ENCODE measurements at places on chromosomes 12 and 14.

GRCh38 chr12:88552610-88553079, 27.6 kb downstream of the KITLG start:
- DNase-seq, result no peak

DNA sequence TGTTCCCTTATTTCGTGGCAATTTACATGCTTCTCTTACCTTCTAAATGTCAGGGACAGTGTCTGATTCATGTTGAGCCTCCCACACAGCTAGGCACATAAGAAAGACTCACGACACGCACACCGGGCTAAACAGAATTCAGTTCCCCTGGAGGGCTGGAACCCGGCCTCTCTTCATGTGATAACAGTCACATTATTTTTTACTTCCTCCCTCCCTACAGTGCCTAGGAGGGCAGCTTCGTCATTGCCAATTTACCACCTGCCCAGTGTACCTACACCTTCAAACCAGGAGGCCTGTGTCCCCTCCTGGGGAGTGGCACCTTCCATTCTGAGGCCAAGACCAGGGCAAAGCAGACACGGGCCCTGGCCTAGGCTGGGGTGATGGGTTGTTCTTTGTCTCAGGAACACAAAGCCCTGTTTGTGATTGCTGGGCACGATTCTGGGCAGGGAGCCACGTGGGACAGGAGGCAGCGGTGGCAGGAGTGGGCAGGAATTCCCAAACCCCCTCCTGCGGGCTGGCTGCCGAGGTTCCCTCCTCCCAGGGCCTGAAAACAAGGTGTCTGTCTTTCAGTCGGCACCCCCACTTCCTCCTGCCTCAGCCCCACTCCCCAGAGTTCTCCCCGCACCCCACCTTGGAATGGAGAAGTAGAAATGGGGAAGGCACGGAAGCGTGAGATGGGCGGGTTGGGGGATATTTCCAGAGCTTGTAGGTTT, 6.8 kb upstream of the RASAL1 start:
- DNase-seq, result peak; percentile 52

GRCh38 chr14:51548187-51548586, 103.5 kb upstream of the FRMD6 start:
- DNase-seq, result no peak

DNA sequence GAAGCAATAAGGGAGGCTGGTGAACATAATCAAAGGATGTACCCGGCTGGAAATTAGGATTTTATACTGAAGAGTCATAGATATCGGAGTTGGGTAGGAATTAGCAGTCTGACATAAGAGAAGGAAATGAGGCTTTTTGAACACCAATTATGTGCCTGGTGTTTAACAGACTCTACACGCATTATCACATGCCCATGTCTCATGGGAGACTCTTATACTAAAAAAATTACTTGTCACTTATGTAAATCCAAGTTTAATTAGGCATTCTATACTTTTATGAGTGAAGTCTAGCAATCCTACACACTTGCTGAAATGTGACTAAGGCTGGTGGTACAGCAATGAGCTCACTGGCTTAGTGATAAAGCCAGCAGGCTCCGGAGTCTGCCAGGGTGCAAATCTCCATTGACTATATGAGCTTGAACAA, 93.5 kb downstream of the NUAK1 start:
- DNase-seq, result no peak

GRCh38 chr12:67698672-67699581, 50.4 kb downstream of the DYRK2 start:
- no peak for DNase-seq

- DNase-seq, result no peak
These were observed 958.7 kb downstream of the FSCB start for GRCh38 chr14:43548368-43548767.

DNA sequence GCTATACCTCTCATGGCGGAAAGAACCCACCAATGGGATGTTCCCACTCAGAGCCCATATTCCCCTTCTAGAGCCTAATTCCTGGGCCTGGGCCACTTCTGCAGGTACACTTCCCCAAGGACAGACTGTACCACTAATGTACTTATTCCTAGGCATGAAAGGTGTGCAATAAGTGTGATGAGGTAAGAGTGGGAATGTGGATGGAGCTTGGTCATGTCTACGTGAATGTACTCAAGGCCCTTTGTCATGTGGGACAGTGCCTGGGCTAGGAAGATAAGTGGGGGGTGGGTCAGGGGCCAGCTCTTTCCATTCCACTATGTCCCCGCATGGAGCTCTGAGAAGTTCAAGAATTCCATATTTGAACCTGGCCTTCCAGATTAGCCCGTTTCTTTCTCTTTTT, 63.4 kb upstream of the FUT8 start:
- no peak for DNase-seq

GRCh38 chr12:110647631-110648040, 33.7 kb downstream of the TCTN1 start:
- no peak for DNase-seq

DNA sequence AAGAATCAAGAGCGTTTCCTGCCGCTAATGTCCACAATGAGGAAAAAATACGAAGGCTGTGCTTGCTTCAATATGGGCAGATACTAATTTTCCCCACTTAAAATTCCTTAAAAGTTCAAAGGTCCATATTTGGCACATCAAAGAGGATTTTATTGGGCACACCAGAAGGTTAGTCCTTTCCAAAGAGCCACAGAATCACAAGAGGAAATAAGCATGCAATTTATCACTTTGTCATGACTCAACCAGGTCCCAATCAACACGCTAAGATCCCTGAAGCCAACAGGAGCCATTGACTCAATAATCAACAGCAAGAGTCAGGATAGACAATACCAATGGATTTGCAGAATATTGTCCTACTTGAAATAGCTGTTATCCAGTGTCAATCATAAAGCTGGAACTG, 80.6 kb downstream of the MAP1LC3B2 start:
- no peak for DNase-seq

DNA sequence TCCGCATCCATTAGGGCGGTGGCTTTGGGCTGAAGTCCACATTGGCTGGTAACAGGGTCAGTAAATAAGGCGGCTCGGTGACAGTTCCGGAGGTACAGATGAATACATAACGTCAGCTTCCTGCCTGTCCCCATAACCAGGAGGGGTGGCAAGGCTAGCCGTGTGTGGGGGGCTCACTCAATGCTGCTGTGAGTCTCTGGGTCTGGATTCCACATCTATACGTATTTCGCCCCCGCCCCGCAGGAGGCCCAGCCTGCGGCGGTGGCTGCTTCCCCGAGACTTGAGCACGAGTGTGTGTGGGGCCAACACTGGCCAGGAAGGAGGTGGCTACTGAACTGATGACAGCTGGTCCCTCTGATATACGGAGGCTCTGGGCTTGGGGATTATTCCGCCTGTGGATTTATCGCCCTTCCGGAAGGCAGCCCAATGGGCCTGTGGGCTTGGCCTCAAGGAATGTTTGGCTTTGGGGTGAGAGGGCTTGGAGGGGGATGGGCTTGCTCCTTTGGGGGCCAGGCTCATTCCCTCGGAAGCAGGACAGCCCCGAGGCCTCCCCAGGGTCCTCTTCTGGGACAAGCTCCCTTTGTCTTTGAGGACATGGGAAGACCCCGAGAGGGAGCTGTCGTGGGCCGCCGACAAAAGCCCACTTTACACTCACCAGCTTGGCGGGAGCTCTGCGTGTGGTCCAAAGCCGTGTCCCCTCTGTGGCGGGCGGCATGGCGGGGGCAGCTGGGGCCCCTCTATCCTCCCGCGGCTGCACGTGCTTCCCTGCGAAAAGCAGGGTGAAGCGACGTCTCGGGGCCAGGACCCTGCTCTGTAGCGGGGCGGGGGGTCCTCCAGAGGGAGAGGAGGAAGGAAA, 82.1 kb downstream of the KIF26A start:
- DNase-seq, result no peak

DNA sequence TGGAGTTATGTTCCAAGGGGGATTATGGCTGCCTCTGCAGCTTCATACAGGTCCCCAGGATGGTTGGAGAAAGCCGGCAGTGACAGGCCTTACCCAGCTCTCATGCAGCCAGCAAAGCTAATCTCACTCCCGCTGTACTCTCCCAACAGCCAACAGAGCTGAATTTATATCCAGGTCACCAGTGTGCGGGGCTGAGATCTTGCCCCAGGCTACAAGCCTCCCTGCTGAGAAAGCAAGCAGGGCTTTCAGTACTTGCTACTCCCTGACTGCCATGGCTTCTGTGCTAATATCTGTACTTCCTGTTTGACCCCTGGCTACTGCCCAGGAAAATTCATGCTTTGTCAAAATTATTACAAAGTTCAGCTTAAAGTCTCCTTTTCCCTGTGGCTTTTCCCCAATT, 92.9 kb downstream of the ATP23 start:
- DNase-seq, result no peak

- no peak for DNase-seq
These were observed 161.8 kb downstream of the TTC8 start for GRCh38 chr14:88986146-88986841.

- no peak for DNase-seq
These were observed 12.0 kb downstream of the AQP6 start for GRCh38 chr12:49984476-49985359.

- DNase-seq, result no peak
These were observed 90.2 kb upstream of the USP44 start for GRCh38 chr12:95641299-95641952.

GRCh38 chr14:74141703-74142102, 56.9 kb downstream of the LIN52 start:
- DNase-seq, result no peak

- no peak for DNase-seq
These were observed 9.0 kb downstream of the TPH2 start for GRCh38 chr12:71947645-71948105.

DNA sequence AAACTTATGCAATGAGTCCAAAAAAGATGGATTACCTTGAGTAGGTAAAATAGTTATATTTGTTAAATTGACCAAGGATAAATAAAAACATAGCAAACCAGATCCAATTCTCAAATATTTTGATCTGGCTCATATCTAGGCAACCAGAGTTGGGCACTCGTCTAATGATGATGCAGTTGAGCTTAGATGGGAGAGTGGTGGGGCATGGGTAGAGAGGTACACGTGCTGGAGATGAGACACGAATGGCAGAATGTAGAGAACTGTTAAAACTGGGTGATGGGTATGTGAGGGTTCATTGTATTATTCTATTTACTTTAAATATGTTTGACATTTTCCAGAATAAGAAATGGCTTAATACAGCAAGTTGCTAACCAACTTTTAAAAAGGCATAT, 7.6 kb upstream of the RNF34 start:
- no peak for DNase-seq

DNA sequence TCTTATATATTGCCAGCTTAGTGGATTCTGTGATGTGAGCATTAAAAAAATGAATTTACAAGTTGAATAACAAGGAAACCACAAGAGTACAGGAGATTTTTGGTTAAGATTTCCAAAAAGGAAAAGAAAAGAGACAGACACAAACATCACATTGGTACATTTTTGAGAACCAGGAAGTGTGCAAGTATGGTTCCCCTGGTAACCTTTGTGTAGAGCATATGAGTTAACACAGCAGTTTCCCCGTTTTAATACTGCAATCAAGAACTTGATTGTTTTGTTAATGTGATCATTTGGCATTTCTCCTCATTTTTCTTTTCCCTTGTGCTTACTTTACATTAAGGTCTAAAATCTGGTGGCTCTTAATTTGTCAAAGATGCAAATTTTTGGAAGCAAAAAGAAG, 490.4 kb upstream of the ATP2B1 start:
- DNase-seq, result no peak

GRCh38 chr12:85866986-85867776, 6.9 kb upstream of the NTS start:
- DNase-seq, result no peak

- DNase-seq, result no peak
These were observed 620 bp upstream of the NID2 start for GRCh38 chr14:52069307-52070050.

DNA sequence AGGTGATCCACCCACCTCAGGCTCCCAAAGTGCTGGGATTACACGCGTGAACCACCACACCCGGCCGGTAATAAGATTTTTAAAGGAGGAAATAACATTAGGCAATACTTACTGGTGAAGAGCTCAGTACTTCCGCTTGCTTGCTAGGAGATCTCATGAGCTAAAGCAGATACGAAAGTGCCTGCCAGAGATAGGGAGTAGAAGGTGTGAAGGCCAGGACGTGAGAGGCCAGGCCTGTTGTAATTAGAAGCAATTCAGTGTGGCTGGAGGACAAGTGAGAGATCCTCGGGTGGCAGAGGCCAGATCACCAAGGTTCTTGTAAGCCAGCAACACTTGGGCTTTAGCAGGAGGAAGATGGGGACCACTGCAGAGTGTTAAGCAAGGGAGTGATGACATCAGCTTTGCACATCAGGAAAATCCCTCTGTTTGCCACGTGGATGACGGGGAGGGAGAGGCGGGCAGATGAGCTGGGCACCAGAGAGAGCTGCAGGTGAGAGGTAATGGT, 7.6 kb downstream of the TECPR2 start:
- DNase-seq, result no peak

DNA sequence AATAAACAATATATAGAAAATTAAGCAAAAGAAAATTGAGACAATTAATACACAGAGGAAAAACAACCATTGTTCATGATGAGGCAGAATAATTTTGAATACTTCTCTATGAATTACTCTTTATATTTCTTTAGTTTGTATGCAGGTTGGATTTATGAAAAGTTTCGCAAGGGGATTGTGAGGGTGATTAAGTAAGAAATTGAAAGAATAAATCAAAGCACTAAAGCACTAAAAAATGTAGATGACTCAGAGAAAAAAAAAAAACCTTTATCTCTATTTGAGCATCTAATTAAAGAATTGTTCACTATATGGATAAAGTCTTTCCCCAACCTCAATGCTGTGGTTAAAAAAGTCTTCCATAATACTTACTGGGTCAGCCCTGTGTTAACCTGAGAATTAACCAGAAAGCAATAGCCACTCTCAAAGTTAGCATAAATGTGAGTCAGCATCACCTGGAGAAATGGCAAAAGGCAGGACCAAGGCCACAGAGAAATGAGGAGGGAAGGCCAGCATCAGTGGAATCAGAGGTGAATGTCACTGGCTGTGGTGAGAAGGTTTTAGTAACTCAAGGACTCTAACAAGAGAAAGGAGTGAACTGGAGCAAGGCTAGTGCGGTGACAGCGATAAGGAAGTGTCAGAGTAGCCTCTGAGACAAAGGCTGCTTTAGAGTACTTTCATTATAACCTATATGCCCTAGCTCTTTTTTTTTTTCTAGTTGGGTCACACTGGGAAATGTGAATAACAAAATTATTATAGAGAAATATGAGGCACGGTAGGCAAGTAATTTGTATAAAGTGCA, 310.4 kb downstream of the KCNC2 start:
- no peak for DNase-seq

- DNase-seq, result no peak
These were observed 24.6 kb upstream of the PPP1R12A start for GRCh38 chr12:79959484-79959883.

- DNase-seq, result no peak
These were observed 3.8 kb upstream of the KRT85 start for GRCh38 chr12:52370926-52371608.

DNA sequence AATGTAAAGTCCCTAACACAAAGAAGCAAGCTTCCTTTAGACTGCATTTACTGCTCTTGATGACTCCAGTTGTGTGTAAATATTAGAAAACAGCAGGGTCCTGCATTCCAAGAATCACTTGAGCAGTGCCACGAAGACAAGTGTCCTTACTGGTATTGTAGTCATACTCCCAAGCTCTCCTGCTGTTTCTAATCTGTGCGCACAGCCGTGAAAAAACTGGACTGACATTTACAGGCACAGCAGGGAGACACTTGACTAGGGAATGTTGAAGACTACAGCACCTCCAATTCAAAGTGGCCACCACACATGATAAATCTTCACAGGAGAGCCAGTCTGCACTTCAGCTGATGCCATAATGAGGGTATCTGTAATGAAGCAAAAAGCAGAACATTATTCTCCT, 91.4 kb downstream of the VRK1 start:
- DNase-seq, result no peak

Measured in bone marrow (tissue), 2 donors.